ENCODE measurements at places on chromosomes 7 and 10. TPM values are rescaled to one million over a fixed set of nuclear protein-coding genes. Genes with fewer than 3 reads are reported as not detected.

The CLCN1 gene
- polyA plus RNA-seq: 0.21 TPM

The PDIA4 gene
- 193 TPM for polyA plus RNA-seq

The FEZF1 gene
- polyA plus RNA-seq: not detected

- DNase-seq: no peak
Observed at GRCh38 chr10:94546049-94546900, 687 bp downstream of the HELLS start.

DNA sequence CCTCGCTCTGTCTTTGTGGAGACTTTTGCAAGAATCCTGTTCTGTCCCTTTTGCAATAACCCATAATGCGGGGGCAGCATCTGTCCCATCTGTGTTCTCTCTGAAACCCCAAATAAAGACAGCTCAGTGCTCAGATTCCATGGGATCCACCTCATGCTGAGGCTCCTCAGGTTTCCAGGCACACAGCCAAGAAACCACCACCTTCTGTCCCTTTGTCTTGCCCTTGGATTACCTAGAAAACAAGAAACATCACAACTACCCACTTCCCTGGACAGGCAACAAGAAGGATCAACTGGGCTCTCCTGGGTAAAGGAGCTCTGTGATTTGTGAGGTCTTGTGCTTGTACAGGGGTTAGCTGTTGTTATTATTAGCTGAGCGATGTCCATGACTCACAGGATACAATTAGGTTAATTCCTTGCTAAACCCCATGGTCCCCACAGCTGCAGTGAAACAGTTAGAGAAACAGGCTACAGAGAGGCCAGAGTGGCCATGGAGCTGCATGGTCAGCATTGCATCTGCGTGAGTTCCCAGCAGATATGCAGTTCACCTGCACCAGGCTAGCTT, 50.2 kb downstream of the CXCL12 start:
- DNase-seq: no peak

DNA sequence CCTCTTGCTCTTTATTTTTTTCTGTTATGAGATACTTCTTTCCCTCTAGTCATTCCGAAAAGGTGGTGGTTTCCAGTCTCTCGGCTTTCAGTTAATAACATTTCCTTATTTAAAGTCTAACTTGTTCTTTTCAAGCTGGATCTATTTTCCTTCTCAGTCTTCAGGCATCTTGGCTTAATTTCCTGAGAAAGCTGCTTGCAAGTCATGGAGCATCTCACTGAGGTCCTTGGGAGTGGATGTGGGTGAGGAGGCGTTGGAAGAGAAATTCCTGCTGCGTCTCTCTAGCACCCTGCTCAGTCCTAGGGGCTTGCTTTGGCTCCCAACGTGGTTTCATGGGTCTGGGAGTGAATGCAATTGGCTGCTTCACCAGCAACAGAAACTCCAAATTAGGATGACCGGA, 210.2 kb upstream of the MKI67 start:
- no peak for DNase-seq

DNA sequence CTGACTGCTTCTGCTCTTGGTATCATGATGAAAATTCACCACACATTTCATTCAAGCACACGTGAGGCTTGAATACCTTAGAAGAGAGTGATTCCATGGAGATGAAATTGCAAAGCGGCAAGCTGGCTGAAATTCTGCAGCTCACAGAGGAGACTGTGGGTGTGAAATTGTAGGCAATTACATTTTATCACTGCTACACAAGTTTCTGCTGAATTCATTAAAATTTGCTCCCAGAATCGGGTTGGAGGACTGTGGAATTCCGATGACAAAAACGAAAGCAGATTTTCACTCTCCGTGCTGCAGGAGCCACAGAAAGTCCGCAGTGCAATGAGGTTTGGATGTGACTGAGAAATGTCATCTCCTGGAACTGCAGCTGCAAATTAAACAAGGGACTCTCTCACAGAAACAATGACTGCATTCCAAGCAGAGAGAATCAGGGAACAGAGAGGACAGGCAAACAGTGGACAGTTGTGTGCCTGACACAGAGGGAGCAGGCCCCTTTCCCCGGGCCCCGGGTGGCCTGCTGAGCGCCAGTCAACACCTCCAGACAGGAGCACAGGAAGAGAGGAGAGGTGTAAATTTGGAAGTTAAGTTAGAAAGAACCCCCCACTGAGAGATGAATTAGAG, 109.1 kb downstream of the C10orf90 start:
- no peak for DNase-seq

- DNase-seq: no peak
Observed at GRCh38 chr7:50462361-50462760, 12.2 kb upstream of the FIGNL1 start.

- no peak for DNase-seq
Observed at GRCh38 chr7:117053432-117053831, 100.1 kb downstream of the ST7 start.

- DNase-seq: no peak
Observed at GRCh38 chr10:99617696-99618095, 2.5 kb downstream of the SLC25A28 start.

- no peak for DNase-seq
Observed at GRCh38 chr10:68237173-68237572, 5.3 kb upstream of the ATOH7 start.

GRCh38 chr7:23713285-23714149, 3.5 kb downstream of the STK31 start:
- DNase-seq: no peak

GRCh38 chr7:108200326-108200725, 70.2 kb upstream of the LAMB4 start:
- no peak for DNase-seq

GRCh38 chr7:119197877-119198527, 973.5 kb downstream of the ANKRD7 start:
- no peak for DNase-seq
